ENCODE measurements at places on chromosomes 11 and 22.

DNA sequence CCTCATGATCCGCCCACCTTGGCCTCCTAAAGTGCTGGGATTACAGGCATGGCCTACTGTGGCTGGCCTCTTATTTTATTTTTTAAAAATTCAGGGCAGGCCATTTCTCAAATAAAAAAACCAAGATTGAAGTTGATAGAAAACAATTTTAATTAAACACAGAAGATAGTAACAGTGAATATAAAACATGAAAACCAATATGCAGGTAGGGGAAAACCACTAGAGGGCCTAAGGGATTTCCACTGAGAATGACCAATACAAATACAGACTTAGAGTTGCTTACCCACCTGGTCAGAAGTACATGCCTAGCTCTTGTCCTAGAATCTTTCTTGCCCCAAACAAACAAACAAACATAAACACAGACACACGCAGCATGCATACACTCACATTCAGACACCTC lies 1.7 kb upstream of the RTCB start:
- peak; percentile 36 for DNase-seq

GRCh38 chr22:50400406-50400805 lies 57.3 kb downstream of the PPP6R2 start:
- DNase-seq, result no peak

DNA sequence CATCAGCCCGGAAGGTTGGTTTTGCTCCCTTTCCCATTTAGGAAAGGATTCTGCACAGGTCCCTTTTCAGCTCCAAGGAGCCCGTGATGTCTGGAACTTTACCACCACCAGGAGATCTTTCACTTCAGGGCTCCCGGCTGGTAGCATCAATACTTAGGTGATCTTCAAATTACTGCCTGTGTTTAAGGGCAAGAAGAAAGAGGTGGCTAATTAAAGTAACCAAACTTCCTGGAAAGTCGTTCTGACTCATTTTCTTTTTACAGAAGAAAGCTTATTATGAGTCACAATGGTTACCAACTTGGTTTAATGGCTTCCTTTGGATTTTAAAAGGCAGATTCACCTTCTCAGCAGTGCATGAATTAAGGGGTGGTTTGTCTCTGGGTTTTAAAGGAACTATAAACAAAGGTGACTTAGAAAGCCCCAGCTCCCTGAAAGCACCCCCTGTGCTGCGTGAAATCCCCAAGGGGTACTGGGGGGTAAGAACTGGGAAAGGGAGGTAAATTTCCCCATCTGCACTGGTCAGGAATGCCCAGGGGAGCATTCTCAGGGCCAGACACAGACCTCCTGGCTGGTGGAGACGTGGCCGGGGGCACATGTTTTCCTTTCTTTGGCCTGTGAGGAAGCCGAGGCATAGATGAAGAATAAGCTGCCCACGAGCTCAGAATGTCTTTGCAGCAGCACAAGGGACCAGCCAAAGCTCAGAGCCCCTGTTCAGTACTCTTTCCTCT lies 8.8 kb downstream of the POU2F3 start:
- peak; percentile 72 for DNase-seq

GRCh38 chr11:112156956-112157766 lies 6.7 kb downstream of the IL18 start:
- peak; percentile 94 for DNase-seq

DNA sequence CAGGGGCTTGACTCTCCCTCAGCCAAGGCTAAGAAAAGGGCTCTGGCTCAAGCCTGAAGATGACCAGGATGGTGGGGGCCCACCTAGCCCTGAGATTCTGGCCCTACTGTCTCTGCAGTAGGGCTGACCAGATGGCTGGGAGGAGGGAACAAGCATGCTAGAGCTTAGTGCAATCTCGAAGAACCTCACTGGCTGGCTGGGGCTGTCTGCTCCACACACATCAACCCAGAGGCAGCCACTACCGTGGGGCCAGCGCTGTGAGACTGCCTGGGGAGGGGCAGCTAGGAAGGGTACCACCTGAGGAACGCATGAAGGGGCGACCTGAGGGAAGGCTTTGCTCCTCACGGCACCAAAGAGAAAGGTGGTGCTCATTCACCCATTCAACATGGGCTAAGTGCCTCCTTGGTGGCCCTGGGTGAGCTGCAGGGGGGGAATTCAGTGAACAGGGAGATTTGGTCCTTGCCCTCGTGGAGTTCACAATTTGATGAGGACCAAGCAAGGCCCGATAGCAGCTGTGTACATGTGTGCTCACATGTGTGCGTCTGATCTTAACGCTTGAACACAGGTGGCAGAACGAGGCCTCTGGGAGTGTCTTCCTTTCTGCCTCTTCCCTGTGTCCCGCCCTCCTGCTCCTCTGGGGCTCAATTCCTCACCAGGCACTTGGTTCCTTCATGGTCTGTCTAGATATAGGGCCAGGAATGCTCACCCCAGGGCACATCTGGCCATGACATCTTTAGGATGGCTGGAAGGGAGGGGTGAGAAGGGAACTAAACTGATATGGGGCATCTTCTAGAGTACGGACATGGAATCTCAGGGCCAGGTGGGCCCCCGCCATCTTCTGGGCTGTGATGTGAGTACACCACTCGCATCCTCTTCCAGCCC lies 102.3 kb upstream of the PITPNB start:
- DNase-seq, result no peak

DNA sequence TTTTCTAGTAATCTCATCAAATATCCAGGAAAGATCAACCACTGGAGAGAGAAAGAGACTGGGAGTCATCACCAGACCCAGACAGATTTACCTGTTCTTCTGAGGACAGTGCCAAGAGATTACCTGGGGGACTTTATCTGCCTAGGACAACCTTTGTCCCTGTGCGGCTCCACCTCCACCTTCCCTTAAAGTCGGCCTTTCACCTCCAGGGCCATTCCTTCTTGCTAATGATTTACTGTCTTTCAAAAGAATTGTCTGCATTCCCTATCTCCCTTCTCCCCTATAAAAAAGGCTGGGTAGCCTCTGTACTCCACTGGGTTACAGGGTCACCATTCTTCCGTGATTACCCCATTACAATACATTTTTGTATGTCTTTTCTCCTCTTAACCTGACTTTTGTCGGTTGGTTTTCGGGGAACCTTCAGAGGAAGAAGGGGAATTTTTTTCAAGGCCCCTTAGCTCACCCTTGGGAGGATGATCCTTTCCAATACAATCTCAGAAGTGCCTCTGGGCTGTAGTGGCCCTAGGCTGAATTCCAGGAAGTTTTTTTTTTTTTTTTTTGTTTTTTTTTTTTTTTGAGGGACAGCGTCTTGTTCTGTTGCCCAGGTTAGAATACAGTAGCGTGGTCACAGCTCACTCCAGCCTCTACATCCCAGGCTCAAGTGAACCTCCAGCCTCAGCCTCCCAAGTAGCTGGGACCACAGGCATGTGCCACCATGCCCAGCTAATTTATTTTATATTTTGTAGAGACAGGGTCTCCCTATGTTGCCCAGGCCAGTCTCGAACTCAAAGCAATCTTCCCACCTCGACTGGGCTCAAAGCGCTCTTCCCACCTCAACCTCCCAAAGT lies 1.5 kb upstream of the HMOX1 start:
- no peak for DNase-seq

GRCh38 chr11:117918366-117919255 lies 10.6 kb downstream of the TMPRSS13 start:
- no peak for DNase-seq

DNA sequence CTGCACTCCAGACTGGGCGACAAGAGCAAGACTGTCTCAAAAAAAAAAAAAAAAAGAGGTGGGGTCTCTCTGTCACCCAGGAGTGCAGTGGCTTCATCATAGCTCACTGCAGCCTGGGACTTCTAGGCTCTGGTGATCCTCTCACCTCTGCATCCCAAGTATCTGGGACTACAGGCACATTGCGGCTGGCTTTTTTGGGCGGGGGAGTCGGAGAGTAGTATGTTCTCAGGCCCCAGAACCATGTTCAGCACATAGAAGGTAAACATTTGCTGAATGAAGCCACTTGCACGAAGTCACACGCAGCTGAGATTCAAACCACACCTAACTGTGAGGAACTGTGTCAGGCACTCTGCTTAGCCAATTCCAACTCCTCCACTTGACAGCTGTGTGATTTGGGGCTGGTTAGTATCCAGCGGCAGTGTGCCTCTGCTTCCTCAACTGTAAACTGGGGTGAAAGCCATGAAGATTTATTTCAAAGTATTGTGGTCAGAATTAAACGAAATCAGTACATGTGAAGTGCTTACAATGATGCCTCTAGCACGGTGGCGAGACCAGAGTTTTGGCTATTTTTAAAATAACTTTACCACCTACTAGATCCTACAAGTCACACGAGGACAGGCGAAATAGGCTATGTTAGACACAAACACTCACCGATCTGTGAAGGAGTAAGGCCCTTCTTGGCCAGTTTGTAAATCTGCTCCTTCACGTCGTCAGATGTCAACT lies 789 bp downstream of the RPS13 start:
- DNase-seq, result no peak

- no peak for DNase-seq
Observed at GRCh38 chr22:44143579-44143978, 37.1 kb upstream of the PARVG start.

GRCh38 chr11:58503361-58503856 lies 4.5 kb downstream of the OR5B21 start:
- DNase-seq, result no peak

DNA sequence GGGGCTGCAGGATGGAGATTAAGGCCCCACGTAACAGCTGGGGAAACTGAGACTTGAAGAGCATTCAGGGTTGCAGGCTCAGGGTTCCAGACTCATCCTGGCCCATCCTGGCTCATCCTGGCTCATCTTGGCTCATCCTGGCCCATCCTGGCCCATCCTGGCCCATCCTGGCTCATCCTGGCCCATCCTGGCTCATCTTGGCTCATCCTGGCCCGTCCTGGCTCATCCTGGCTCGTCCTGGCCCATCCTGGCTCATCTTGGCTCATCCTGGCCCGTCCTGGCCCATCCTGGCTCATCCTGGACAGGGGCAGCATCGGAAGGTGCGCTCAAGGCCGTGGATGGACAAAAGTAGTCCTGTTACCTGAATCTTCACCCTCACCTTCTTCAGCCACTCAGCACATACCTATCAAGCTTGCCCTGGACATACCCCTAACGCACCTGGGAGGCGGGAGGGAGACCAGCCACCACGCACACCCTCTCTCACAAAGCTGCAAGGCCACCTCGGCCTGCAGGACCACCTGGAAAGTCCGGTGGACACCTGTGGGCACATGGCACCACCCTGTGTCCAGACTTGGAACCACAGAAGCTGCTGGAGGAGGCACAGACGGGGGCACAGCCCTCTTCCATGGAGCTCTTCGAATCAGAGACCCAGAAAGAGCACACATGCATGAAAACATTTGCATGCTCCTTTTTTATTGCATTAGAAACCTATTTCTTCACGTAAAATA lies 20.3 kb upstream of the NLRP6 start:
- no peak for DNase-seq

- DNase-seq, result no peak
Observed at GRCh38 chr11:111737444-111738210, 28.6 kb downstream of the PPP2R1B start.

GRCh38 chr11:47271961-47272661 lies 2.2 kb downstream of the MADD start:
- no peak for DNase-seq

DNA sequence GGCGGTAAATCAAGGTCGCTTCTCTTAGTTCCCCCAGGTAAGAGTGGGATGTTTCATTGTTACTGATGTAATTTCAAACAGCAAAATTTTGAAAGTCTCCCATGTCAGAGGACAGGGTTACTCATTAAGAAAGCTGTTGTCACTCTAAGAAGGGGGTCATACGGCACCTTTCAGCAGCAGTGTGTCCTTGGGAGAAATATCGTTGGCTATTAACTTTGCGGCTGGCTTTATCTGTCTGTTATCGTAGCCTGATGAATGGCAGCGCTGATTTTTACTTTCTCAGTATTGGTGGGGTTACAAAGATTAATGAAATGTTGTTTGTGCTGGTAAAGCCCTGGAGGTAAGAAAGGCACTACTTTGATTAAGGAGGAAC lies 27.5 kb upstream of the FBXO3 start:
- no peak for DNase-seq

GRCh38 chr22:39488563-39489083 lies 13.5 kb upstream of the MIEF1 start:
- no peak for DNase-seq

Data from COLO829 (cell line).